Smooth muscle cell of the coronary artery (primary cell): ENCODE measurements at places on chromosomes 1 and 21. TPM values are rescaled to one million over a fixed set of nuclear protein-coding genes. Genes with fewer than 3 reads are reported as not detected.

Gene LEFTY1
- 0.08 and 0.23 TPM in 2 replicates for total RNA-seq

Gene CYP4A11
- not detected in 2 replicates for total RNA-seq

Gene TGFB2
- total RNA-seq = 15.2 and 85.8 TPM in 2 replicates

Gene OBSCN
- total RNA-seq = 3.7 and 20.0 TPM in 2 replicates

Gene CBR3
- total RNA-seq = 10.4 and 32.2 TPM in 2 replicates

Gene SHC1
- total RNA-seq = 98.8 and 184 TPM in 2 replicates

Gene ADCY10
- total RNA-seq = under 0.01 and 0.12 TPM in 2 replicates

Gene PGBD5
- under 0.01 and 0.59 TPM in 2 replicates for total RNA-seq

Gene DSCAM
- not detected in 2 replicates for total RNA-seq

Gene ANKRD35
- total RNA-seq = 0.45 and 1.4 TPM in 2 replicates

Gene TMEM79
- total RNA-seq = 1.4 and 1.9 TPM in 2 replicates

Gene ADAM30
- not detected in 2 replicates for total RNA-seq

Gene FAM167B
- 1.6 and 2.7 TPM in 2 replicates for total RNA-seq

Gene AMPD1
- not detected in 2 replicates for total RNA-seq

Gene TMPRSS2
- not detected in 2 replicates for total RNA-seq

Gene FCRL5
- not detected in 2 replicates for total RNA-seq

Gene SLC25A34
- total RNA-seq = 0.30 and 0.47 TPM in 2 replicates

Gene CFHR5
- not detected in 2 replicates for total RNA-seq

Gene ALG14
- total RNA-seq = 1.7 and 1.8 TPM in 2 replicates

Gene AZIN2
- total RNA-seq = 4.8 and 10.2 TPM in 2 replicates

Gene TCHHL1
- total RNA-seq = not detected in 2 replicates

Gene DEPDC1
- total RNA-seq = 0.23 and 5.0 TPM in 2 replicates

Gene TSPEAR
- total RNA-seq = not detected in 2 replicates

Gene DMRTA2
- 0.08 TPM in 1 of 2 replicates, not detected in the other for total RNA-seq

Gene GPR161
- 14.3 and 20.0 TPM in 2 replicates for total RNA-seq

Gene ANKRD65
- total RNA-seq = 0.23 TPM in 2 replicates

Gene CCDC27
- not detected in 2 replicates for total RNA-seq

Gene PPIAL4G
- total RNA-seq = under 0.01 TPM in 1 of 2 replicates, not detected in the other

Gene RAVER2
- total RNA-seq = 4.6 and 8.8 TPM in 2 replicates
